Fibroblast of gingiva (primary cell): ENCODE measurements at places on chromosomes 2 and 18.

GRCh38 chr2:230592775-230593174 lies 119.9 kb upstream of the CAB39 start:
- no peak for DNase-seq

DNA sequence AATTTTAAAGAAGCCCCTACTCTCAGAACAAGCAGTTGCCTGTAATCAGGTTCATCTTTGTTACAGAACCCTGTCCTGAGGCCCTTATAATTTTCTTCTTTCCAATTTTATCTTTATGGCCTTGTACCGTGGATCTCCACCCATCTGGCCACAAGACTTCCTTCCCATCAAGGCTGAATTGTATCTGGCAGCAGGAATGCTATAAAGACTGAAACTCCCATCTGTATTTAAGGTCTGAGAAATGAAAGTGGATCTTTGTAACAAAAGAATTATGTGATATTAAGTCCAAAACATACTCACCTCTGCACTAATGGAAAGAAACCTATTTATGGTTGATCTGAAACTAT lies 91.8 kb downstream of the METTL8 start:
- DNase-seq: no peak

- DNase-seq: no peak
Observed at GRCh38 chr2:142693171-142693950, 184.1 kb upstream of the KYNU start.

DNA sequence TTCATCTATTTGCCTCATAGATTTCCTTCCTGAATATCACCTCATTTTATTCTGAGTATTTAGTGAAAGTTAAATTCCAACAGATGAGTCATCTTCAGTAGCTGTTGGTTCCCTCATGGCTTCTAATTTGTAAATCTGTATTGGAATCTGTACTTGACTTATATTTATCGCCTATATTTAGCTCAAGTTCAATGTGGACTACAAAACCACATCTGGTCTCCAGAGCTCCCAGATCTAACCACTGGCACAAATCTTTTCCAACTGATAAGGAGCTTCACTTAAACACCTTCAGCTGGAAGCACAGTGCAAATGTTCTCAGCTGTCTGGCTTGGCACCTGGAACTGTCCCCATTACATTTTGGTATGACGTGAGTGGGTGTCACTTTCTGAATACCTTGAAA lies 82.8 kb upstream of the DSEL start:
- DNase-seq: peak; percentile 17

DNA sequence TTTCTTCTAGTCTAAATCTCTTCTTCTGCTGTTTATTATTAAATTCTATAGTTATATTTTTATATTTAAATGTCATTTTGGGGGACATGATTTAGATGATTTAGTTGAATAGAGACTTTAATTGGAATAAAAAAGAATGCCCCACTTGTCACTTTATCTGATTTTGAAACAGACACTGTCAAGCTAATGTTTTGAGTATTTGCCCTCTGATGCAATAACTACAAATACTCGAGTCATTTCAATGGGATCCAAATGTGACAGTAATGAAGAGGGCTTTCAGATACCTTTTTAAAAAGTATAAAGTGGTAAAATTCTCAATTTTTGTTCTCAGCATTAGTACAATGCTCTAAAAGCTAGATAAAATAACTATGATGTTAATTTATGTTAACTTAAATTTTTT lies 257.3 kb upstream of the SESTD1 start:
- DNase-seq: no peak

DNA sequence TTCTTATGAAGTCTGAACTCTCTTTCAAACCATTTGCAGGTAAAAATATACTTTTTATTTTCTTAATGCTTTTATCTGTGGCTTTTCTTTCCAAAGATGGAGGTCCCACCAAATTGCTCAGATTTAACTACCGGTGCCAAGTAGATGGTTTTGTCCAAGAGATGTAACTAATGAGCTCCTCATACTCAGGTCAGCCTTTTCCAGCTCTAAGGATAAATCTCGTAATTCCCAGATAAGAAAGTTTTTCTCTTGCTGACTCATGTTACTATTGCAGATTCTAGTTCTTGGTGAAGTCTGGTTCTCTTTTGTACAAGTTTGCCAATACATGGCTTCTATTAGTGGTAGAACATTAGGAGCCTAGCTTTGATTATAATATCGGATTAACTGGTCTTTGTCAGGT lies 550.8 kb upstream of the ZNF804A start:
- DNase-seq: no peak

GRCh38 chr18:33914399-33914798 lies 310.3 kb downstream of the NOL4 start:
- no peak for DNase-seq

- no peak for DNase-seq
Observed at GRCh38 chr2:31079665-31080064, 58.6 kb downstream of the GALNT14 start.

GRCh38 chr2:136214307-136215200 lies 96.6 kb upstream of the CXCR4 start:
- DNase-seq: no peak

GRCh38 chr2:47301277-47301618 lies 101.7 kb upstream of the MSH2 start:
- DNase-seq: no peak

DNA sequence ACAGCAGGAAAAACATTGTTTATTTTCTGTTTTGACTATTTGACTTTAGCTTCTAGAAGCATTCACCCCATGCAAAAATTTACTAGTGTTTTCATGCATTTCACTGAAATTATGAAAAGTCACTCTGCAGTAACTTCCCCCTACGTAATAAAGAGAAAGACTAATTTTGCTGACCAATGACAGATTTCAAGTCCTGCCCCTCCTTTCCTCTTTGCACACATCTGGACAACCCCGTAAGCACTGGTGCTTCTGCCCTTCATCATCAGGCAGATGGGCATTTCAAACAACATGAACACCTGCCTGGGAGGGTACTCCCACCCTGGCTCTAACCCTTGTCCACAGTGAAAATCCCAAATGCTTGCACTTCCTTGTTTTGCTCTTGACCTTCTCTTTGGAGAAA lies 815.0 kb upstream of the ID2 start:
- no peak for DNase-seq

DNA sequence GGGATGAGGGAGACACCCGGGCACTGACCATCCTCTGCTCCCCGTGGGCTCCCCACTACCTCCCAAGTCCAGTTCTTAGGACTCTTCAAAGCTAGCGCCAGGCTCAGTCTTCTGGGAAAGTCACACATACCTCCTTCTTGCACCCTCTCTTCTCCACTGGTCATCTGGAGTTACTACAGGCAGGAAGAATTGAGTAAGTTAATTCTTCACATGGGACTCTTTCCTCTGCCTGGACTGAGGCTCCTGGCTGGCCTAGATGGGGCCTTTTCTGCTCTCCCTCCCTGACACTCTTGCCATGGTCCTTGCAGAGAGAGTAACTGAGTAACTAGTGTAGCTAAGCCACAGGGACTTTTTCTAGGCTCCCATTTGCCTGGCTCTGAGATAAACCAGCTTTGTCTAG lies 96.5 kb upstream of the CELF4 start:
- no peak for DNase-seq

DNA sequence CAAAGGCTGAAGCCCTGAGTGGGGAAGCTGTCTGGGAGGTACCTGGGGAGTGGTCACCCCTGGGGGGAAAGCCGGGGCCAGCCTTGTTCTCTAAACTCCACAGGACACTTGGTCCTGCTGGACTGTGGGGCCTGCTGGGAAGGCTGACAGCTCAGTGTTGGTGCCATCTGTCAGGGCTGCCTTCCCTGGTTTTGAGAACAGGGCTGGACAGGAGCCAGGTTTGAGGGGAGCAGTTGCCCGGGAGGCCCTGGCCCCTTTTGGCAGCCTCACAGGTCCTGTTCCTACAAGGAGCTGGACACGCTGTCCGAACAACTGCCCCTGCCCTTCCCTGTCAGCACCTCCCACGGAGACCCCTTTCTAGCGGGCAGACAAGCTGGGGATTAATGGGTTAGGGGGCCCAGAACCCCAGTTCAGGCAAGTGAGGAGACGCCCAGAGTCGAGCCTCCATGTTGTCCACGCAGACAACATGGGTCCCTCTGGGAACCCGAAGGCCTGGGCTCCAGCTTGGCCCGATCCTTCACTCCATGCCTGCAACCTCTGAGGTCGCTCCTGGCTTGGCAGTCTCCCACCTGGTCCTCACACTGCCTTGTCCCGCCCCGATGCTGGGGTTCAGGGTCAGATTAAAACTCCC lies 40.8 kb downstream of the ATOH8 start:
- DNase-seq: no peak

GRCh38 chr2:30688956-30689401 lies 118.3 kb downstream of the CAPN13 start:
- DNase-seq: no peak

DNA sequence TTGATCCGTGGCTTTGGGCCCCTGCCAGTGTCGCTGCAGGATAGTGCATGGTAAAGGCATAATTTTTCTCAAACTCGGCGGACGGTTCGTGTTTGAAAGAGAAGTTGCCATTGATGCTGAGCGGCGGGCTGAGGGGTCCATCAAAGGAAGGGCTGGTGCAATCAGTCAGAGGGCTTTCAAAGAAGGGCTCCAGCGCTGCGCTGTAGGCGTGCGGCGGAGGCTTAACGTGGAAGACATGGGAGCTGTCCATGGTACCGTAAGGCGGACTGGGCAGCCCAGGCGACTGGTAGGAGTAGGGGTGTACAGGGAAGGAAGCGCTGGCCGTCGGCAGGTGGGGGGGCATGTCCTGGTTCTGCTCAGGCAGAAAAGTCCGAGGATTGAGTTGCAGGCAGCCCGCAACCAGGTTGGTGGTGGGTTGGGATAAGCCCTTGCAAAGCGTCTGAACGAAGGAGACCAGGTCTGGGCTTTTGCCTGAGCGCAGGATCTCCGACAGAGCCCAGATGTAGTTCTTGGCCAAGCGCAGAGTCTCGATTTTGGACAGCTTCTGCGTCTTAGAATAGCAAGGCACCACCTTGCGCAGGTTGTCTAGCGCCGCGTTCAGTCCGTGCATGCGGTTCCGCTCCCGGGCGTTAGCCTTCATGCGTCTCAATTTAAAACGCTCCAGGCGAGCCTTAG lies 2.3 kb downstream of the NEUROD1 start:
- DNase-seq: peak; percentile 62

GRCh38 chr2:99948010-99948409 lies 194.4 kb downstream of the AFF3 start:
- DNase-seq: no peak

GRCh38 chr2:119387381-119388129 lies 20.8 kb downstream of the DBI start:
- DNase-seq: peak; percentile 88

DNA sequence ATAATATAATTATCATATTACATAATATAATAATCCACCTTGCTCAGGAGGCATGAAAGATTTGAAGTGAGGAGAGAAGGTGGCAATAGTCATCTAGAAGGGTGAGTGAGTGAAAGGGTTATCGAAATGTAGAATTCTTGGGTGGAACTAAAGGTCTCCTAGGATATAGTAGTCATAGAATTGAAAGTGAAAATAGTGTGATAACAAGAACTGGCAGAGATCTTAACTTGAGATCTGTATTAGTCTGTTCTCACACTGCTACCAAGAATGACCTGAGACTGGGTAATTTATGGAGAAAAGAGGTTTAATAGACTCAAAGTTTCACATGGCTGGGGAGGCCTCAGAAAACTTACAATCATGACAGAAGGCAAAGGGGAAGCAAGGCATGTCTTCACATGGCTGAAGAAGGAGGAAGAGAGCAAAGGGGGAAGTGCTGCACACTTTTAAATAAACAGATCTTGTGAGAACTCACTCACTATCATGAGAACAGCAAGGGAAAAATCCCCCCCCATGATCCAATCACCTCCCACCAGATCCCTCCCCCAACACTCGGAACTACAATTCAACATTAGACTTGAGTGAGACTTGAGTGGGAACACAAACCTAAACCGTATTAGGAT lies 351.5 kb downstream of the NR4A2 start:
- DNase-seq: no peak

GRCh38 chr18:77897606-77898005 lies 648.0 kb downstream of the GALR1 start:
- no peak for DNase-seq

DNA sequence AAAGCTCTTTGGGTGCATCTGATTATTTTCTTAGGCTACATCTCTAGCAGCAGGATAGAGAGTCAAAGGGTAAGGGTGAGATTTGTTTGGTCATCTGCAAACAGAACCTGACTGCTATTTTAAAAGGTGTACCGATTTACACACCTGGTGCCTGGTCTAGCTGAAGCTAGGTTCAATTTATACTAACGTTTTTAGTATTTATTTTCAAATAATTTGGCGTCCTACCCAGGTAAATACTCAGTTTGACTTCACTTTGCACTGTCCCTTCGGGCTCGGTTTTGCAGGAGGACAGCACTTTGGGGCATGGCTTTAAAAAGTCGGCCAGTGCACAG lies 683 bp downstream of the PTRHD1 start:
- DNase-seq: no peak

- DNase-seq: no peak
Observed at GRCh38 chr2:236575510-236575909, 5.9 kb downstream of the ACKR3 start.

DNA sequence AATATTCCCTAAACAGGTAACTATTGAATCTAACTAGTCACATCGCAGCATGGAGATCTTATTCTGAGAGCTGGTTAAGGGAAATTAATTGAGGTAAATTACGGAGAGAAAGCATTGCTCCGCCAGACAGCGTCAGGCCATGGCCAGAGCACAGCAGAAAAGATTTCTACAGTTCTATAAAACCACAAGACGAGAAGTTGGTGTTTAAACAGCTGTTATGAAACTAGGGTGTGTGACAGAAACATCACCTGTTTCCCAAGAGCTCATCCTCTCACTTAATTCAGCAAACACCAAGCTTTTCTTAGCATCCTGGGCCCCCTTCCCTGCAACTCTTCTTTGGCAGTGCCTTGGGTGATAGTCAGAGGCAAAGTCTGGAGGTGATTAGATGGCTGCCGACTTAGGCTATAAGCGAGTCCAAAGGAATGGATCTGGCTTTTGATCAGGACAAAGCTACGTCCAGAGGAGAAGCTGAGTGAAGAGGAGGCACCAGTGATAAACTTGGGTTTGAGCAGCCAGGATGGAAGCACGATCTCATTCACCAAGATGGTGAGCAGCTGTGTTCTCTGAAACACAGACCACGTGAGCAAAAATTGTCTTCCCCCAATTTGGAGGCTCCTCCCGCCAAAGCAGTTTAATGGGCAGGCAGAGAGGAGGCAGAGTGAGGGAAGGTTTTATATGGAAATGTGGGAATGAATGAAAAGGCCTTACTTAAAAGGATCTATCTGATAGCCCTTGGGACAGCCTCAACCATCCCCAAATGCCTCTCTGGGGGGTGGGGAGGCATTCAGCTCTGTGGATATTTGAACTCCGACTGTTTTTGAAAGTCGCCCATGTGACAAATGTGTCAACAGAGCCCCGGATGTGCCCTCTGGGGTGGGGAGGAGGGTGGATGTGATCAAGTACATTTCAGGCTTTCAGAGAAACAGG lies 57.8 kb downstream of the PKDCC start:
- DNase-seq: no peak
